ENCODE measurements at places on chromosomes 2 and 18.
A peak's percentile ranks its signal among the peaks of the same experiment; 100 is the strongest.

DNA sequence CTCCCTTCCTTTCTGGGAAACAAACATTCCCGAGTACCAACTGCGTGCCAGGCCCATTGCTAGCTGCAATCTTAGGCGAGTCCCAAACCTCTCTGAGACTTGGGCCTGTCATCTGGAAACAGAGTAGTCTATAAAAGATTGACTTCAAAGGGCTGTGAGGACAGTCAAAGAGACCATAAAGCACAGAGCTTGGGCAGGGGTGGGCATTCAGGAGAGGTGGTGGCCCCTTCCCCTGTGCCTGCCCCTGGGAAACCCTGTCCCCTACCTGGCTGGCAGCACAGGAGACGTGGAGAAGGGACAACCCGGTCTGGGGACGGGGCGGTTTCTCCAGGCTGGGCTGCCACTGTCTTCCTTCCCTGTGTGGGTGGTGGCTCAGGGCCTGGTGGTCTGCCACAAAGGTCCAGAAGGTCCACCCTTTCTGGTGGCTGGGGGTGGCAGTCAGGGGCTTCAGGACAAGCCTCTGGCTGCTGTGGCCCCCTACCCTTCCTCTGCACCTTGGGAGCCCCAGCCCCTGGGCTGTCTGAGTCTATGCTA lies 33.9 kb upstream of the FOSL2 start:
- DNase-seq: peak; percentile 10

- DNase-seq: no peak
These were observed 172 bp downstream of the PRKD3 start for GRCh38 chr2:37324536-37324785.

DNA sequence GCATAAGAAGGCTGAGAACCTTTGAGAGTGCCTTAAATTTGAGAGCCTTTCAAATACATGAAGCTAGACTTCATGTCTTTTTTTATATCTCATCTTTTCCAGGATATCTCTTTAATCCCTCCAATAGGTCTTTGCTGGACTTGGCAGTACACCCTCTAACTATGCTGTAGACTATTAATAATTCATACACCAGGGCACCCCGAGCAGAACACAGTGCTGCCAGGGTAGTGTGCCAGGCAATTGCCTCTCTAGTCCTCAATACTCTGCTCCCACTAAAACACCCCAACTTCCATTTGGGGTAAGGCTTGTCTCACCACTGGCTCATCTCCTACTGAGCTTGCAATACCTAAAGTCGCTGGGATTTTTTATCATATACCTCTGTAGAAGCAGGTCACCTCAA lies 80.8 kb downstream of the VIT start:
- no peak for DNase-seq

DNA sequence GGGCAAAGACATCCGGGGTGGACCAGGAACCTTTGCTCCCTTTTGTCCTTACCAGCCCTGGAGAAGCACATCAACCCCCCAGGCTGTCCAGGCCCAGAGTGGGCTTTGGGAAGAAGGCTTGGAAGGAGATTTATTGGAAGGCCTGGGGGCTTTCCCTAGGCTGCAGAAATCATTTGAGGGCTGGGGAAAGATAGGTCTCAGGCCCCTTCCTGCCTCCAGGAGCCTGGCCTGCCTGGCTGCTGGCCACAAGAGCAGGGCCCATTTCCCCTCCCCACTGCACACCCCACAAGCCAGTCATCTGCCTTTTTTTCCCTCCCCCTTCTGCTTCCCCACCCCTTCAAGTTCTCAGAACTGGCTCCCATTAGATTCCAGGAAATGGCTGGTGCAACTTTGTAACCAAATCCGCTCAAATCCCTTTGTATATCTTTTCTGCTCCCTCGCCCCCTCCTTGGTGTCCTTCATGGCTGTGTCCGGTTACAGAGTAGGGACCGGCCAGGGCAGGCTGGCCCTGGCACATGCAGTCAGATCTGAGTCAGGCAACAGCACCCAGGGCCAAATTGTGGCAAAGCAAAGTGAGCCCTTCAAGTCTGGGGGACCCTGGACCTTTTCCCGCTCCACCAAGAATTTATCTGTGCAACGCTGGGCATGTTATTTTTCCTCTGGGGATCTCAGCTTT lies 20.8 kb upstream of the TNP1 start:
- DNase-seq: no peak

GRCh38 chr2:238883421-238883901 lies 35.6 kb downstream of the TWIST2 start:
- DNase-seq: no peak

GRCh38 chr2:220228310-220229006 lies 601.0 kb downstream of the SLC4A3 start:
- no peak for DNase-seq

DNA sequence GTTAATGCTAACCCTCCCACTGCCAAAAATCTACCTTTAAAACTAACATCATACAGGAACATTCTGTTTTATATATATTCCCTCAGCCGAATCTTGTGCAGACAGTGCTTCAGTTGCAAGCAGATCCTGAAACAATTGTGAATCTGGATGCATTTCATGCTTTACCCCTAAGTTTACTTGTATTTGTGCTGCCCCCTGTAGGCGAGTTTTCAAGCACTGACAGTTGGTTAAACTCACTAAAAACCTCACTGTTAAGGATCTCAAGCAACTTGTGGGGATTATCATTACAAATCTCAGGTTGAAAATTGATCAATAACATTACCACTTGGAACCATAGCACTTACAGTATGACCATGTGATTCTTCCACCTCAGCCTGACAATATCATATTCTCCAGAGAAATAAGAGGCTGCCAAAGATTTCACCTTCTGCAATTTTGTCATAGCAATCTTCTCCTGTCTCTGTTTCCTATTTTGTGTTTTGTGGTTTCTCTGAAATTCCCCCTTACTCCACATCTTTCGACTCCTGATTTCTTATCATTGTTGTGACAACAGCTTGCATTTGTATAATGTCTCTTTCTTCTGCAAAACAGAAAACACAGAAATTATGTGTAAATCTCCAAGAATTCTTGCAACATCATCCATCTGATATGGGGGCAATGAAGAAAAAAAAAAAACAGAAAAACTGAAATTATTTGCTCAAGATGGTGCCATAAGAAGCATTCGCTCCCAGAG lies 354.6 kb upstream of the SETBP1 start:
- DNase-seq: no peak

DNA sequence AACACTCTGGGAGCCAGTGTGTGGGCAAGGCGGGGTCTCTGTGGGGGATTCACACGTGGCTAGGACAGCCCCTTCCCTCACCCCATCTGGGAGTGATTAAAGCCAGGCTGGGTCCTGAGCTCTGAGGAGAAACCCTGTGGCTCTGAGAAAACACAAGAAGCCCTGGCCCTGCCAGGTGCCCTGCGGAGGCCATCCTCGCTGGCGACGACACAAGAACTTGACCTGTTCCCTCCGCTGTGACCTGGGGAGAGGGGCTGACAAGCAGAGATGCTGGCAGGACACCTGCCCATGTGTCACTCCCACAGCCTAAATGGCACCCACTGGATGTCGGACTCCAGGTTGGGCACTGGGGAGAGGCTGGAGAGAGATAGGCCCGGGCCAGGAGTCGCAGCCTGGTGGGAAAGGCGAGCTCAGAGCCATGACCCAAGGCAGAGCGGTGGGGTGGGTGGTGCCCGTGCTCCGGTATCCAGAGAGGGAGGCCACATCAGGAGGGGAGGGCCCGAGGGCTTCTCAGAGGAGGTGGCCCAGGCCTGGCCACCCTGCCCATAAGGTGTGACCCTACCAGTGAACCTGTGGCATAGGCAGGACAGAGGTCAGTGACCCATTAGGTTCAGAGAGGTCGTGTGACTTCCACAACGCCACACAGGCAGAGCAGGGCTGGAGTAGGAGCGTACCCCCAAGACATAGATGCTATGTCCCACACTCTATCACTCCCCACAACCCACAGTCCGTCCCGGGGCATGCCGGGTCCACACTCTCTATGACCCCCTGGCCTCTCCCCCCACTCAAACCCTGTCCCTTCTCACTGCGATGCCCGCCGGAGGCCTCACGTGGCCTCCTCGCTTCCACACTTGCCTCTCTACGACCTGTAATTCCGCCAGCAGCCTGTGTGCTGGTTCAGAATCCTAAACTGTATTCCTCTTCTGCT lies 59.4 kb upstream of the HPCAL1 start:
- DNase-seq: no peak

DNA sequence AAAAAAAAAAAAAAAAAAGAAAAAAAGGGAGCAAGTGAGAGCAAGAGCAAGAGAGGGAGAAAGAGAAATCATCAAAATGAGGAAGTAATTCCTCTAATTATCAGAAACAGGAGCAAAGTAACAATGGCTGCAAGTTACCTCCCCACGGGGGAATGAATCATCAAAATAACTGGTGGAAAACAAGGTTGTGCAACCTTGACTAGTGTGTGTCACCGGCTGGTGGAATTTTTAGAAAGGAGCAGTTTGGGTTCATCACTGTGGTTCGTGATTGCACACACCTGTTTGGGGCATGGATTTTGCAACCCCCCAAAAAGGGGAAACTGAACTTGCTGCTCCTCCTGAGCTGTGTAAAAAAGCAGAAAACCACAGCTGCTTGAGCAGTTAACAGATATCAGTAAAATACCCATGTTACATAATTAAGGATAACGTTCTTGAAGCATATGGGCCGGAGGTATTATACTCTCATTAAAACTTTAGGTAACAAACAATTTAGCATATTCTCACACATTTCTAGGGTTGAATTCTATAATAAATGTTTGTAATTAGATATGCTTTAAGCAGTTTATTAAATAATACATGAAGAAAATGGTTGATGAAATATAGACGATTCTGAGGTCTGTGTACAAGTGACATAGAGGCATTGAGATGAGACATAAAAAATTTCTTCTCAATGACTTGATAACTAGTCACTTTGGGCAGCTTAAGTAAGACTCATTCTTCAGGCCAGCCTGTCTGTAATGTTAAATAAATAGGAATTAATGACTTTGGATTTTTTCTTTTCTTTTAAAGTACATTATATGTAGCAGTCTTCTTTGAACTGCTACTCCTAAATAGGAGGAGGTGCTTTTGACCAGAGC lies 184.2 kb upstream of the ZEB2 start:
- no peak for DNase-seq

DNA sequence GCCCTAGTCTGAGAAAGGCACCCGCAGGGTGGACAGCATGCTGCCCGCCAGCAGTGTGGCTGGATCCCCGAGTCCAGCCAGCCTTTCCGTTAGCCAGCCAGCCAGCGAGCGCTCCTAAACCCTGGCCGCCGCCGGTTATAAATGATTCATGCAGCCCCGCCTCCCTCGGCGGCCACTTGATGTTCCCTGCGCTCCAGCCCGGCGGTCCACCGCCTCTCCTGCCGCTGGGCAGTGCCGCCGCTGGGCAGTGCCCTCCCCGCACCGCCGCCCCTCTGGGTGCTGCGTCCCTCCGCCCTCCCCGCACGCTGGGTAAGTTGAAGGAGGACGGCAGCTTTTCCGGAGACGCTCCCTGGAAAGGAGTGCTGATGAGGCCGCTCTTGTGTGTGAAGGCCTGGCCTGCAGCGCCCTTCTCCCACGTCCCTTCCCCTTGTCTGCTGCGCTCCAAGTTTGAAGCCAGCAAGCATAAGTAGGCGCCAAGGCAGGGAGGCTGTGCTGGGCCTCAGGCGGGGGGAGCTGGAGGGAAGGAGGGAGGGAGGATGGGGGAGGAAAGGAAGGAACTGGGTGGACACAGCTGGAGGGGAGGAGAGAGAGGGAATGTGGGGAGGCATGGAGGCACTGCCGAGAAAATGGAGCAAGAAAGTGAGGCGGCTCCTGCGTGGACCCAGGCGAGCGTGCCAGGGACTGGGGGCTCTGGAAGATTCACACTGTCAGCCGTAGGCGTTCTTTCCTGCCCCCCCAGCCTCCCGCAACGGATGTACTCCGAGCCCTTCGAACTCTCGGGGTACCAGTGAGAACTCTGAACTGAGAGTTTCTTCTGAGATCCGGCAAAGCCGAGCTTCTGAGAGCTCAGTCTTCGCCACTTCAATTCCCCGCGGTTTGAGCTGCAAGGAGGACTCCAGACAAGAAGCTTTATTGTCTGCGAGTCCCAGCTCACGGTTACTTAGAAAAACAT lies 131.9 kb downstream of the GLI2 start:
- DNase-seq: no peak

DNA sequence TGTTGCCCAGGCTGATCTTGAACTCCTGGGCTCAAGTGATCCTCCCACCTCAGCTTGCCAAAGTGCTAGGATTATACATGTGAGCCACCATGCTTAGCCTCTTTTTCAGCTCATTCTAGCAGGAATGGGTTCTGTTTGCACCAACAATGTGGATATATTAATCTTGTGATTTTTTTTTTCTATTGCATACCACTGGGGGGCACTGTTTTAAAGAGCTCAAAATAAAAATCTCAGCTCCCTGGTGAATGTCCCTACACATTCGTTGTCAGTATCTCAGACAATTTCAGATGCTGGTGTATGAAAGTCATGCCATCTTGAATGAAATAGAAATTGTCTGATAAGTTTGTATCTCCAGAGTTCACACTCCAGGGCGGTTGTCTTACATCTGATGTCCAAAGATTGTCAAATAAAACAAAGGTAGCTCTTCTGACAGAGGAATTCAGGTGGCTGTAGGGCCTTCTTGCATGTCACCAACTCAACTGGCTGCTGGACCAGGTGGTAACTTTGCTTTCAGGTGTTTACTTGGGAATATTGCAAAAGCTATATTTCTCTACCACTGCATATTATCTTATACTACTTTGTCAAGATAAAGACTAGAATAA lies 3.1 kb upstream of the MATN3 start:
- DNase-seq: peak; percentile 9

GRCh38 chr2:172462373-172462848 lies 35.0 kb downstream of the ITGA6 start:
- no peak for DNase-seq

DNA sequence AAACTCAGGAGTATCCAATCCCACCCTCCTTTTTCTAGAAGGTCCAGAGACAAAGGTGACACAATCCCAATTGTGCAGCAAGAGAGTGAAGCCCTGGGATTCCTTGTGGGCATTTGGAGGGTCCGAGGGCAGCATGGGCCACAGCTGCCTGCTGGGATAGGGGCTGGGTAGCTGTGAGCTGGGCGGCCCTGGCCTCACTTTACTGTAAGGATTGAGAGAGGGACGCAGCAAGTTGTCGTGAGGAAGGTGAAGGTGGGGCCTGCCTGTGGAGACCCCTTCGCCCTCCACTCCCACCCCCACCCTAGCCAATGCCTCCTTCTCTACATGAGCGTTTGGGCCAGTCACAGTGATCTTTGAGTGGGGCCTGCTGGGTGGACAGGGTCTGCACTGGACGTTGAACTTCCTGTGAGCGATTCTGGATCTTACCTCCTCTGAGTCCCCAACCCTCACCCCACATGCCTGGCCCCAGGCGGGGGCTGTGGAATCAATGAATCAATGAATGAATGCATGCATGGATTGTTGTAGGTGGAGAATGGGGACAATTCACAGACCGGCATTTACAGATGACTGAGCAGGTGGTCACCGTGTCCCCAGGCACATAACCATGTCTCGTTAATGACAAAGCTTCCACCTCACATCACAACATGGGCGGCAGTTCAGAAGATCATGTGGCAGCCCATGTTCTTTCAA lies 107.2 kb downstream of the INHBB start:
- DNase-seq: no peak

- DNase-seq: no peak
These were observed 87.6 kb downstream of the CYRIA start for GRCh38 chr2:16578081-16578480.

GRCh38 chr2:19649785-19650380 lies 251.9 kb downstream of the TTC32 start:
- no peak for DNase-seq

GRCh38 chr2:62056341-62056740 lies 139.6 kb upstream of the B3GNT2 start:
- DNase-seq: no peak

- DNase-seq: no peak
These were observed 422.5 kb downstream of the CMPK2 start for GRCh38 chr2:6443061-6443823.

GRCh38 chr2:205858881-205859441 lies 176.7 kb downstream of the NRP2 start:
- DNase-seq: no peak

GRCh38 chr2:85582492-85582891 lies 1.7 kb upstream of the VAMP5 start:
- DNase-seq: no peak

Data from effector memory CD8-positive, alpha-beta T cell (primary cell).